ENCODE measurements at places on chromosomes 12 and 14. TPM values are rescaled to one million over a fixed set of nuclear protein-coding genes. Genes with fewer than 3 reads are reported as not detected.

DNA sequence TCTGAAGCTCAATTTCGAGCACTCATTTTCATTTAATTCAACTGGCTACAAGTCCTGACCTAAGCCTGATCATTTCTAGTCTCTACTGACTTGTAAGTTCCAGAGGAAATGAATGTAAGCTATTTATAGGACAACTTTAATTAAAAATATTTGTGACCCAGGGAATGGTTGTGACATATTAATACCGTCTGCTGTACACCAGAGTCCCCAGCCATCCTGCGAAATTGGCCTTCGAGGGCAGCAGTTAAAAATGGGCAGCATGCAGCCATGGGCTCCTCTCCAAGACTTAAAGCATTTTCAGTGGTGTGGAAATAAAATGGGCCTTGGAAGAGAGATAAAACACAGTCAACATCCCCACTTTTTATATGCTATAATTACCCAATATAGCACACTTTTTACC, 30.7 kb upstream of the OVCH1 start:
- DNase-seq, result no peak

DNA sequence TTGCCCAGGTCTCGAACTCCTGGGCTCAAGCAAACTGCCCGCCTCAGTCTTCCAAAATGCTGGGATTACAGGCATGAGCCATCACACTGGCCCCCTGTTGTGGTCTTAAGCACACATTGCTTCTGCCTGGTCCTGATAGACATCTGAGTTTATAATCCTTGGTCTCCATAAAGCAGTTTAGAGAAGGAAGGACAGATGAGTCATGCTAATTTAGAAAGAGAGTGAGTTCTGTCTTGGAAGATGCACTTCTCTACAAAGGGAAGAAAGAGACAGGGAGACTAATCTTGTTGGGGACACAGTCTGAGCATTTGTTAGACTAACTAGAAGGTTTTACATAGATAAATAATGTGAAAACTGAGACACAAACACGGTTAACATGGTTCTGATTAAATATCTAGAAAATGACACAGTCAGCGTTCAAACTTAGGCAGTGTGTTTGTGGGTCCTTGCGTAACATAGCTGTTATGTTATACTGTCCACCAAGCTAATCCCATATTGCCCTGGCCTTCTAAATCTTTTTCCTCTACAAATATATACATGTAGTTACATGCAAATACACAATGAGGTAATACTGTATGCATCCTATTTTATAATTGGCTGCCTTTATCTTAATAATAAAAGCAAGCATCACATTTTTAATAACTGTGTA, 31.0 kb downstream of the SAMD4A start:
- no peak for DNase-seq

The HSPB8 gene
- polyA plus RNA-seq, result 19.1 TPM

The KRT79 gene
- not detected for polyA plus RNA-seq

The PLCZ1 gene
- polyA plus RNA-seq, result not detected

The SRRM4 gene
- not detected for polyA plus RNA-seq

DNA sequence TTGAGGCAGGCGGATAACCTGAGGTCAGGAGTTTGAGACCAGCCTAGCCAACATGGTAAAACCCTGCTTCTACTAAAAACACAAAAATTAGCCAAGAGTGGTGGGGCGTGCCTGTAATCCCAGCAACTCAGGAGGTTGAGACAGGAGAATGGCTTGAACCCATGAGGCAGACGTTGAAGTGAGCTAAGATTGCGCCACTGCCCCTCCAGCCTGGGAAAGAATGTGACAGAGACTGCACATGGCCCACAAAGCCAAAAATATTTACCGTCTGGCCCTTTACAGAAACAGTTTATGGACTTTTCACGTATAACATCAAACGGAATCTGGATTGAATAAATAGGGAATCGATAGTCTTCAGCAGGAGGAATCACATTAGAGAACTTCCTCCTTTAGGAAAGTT, 3.5 kb downstream of the RSRC2 start:
- DNase-seq, result no peak

- no peak for DNase-seq
Measured at GRCh38 chr14:68797121-68797670, 4.3 kb upstream of the ZFP36L1 start.

DNA sequence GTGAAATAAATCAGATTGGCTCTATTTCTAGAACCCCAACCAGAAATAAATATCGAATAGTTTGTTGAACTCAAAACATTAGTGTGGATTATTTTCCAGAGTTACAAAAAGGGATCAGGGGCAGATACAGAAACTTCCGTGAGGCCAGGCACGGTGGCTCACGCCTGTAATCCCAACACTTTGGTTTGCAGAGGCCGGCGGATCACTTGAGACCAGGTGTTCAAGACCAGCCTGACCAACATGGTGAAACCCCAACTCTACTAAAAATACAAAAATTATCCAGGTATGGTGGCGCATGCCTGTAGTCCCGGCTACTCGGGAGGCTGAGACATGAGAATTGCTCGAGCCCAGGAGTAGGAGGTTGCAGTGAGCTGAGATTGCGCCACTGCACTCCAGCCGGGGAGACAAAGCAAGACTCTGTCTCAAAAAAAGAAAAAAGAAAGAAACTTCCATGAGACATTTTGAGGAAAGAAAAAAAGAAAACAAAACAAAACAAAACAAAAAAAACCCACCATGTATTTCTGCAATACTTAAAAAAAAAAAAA, 2.1 kb downstream of the FBXO21 start:
- DNase-seq, result no peak
